Osteocyte (in vitro differentiated cells): ENCODE measurements at places on chromosomes 5 and 9.

GRCh38 chr9:37146410-37146809 lies 26.0 kb downstream of the ZCCHC7 start:
- no peak for DNase-seq

DNA sequence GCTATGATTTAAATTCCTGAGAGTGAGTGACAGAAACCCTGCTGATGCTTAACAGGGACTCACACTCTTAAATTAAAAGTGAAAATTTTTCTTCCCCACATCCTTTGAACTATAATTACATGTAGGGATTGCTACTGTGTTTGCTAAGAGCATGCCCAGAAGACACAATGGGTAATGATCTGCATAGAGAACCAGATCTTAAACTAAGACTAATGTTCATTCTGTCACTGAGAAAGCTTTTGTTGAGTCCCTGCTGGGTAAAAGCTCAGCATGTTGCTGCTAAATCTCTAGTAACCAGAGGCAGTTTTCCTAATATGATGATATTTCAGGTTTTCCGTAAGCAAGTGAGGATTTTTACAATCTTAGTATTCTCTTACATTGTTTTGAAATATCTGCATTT lies 424.8 kb upstream of the SMC2 start:
- DNase-seq, result no peak

GRCh38 chr9:7570107-7570720 lies 229.4 kb downstream of the DMAC1 start:
- DNase-seq, result no peak

GRCh38 chr9:108474356-108474755 lies 381.4 kb downstream of the ACTL7B start:
- DNase-seq, result no peak

DNA sequence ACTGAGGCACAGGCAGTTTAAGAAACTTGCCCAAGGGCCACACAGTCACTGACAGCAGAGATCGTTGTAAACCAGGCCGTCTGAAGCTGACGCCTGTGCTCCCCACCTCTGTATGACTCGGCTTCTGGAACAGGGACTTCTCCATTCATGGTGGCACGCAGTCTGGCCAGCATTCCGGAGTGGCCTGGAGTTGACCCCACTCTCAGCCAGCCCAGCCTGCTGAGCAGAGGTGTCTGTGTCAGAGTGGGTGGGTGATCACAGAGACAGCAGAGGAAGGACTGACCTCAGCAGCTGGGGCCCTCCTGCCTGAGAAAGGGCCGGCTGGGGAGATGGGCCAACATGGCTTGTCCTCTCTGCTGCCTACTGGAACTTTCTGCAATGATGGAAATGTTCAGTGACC lies 12.6 kb downstream of the LRSAM1 start:
- no peak for DNase-seq

GRCh38 chr5:36613241-36613640 lies 6.8 kb downstream of the SLC1A3 start:
- no peak for DNase-seq

DNA sequence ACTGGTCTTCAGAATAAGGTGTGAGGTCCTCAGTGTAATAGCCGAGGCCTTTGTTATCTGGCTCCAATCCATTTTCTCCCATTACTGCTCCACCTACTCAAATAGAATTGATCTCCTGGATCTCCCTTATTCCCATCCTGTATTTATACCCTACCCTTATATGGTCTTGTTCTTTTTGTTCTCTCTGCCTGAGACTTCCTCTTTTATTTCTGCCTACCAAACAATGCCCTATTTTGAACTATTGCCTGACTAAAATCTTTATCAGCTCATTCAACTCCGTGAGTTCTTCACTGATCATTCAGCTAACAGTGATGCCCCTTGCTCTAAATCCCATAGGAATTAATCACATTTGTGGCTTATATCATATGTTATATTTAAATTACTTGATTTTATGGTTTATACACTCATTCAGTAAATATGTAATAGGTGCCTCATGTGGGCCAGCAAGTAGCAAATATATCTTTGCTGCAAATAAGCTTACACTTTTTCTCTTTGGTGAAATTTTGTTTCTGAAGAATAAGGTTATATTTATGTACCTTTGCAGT lies 417.5 kb upstream of the MEF2C start:
- DNase-seq, result no peak

GRCh38 chr9:105342147-105342505 lies 97.7 kb downstream of the SLC44A1 start:
- no peak for DNase-seq

DNA sequence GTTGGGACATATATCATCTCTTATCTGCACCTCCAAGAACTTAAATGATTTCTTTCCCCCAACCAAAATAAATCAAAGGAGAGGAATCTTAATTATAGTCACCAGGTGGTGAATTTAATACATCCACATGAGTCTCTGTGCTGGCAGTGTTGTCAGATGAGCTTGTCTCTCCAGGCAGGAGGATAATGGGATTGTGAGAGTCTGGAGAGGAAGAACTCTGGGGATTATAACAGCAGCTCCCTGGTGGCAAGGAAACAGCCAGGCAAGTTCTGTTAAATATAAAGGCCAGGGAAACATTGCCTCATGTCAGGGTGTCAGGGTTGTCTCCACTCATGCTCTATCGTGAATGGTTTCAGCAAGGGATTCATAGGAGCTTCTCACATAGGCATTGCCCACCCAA lies 80.8 kb downstream of the TLR4 start:
- DNase-seq, result no peak

DNA sequence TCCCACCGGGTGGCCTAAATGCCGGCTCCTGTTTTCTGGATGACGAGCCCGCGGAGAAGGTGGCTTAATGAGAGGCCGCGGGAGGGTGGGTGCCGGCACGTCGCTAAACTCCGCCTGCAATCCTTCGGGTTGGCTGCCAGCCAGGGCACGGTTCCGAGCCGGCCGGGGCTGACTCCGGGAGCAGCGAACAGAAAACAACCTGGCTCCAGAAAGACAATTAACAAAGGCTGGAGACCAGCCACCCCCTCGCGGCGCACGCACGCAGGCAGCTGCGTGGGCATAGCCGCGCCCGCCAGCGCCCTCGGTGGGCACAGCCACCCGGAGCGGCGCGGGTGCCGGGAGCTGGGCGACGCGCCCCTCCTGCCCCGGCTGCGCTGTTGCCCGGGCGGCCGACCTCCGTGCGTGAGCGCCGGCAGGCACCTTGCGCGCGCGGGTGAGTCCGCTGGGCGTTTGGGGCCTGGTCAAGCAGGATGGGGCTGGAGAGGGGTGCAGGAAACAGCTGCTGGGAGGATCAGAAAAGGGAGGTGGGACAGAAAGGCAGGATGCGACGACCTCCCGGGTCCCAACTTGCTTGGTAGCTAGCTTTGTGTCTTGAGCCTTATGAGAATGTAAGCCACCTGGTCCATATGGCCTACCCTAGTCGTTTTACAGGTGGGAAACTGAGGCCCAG lies at the start of gene ARHGEF37:
Gene ARHGEF37 (plus strand): TSS at position 307 of the 670 bp plus-strand sequence. CDS start 16,272 bp downstream, outside the sequence.
- peak; percentile 90 for DNase-seq

GRCh38 chr5:172451771-172452197 lies 2.5 kb downstream of the SH3PXD2B start:
- DNase-seq, result no peak

DNA sequence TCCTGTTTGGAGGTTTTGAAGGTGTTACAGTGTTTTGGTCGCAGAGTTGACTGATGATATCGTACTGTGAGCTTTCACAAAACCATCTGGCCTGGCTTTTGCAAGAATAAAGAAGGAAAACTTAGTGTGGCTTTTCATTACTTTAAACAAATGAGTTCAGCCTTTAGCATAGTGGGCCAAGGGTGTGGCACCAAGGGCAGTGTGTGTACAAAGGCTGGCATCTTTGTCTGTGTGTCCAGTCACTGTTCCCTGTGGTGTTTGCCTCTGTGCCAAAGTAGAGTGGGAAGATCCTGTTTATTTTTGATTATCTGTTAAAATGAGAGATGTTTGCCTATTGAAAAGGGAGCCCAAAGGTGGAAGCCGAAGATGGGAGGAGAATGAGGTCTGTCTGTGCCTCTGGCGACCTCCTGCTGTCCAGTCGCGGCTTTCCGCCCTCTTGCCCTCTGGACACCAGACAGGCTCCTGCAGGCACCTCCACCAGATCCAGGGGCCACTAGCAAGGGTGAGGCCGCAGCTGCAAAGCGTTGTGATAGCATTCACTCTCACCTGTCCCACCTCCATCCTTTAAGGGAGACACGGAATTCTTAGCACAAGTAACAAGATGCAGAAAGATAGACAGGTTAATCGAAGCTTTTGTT lies 113.7 kb downstream of the TRIO start:
- no peak for DNase-seq

GRCh38 chr9:13755551-13755950 lies 476.1 kb upstream of the MPDZ start:
- DNase-seq, result no peak

DNA sequence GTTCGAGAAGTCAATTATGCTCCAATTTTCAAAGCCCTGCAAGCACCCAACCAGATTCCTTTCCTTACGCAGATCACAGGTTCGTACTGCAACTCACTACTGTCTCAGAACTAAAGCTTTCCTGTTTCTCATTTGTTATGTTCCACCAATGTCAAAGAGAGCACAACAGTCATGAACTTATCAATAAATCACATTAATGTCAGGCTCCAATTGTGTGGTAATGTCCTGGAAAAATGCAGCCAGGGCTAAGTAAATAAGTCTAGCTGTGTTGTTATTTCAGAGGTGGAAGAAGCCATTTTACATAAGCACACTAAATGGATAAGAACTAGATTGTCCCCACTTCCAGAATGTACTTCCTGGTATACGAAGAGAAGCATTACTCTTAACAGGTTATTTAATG lies 488.6 kb upstream of the PTGER4 start:
- no peak for DNase-seq

- DNase-seq, result no peak
These were observed 19.9 kb upstream of the LPAR1 start for GRCh38 chr9:111058166-111058565.

DNA sequence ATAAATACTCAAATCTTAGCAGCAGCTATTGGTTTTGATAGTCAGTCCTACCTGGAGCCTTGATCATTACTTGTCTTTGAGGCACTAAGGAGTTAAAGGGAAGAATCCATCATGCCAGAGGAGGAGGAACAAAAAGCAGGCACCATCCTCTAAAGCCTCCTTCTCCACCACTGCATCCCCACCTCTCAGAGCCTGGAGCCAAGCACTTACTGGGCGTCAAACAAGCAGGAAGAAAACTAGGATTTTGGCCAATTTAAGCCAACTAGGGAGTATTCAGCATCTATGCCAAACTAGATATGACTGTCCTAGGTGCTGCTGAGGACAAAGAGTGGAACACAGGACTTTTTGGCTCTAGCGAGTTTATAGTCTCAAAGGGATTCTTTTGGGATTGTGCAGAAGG lies 152.5 kb downstream of the PPP2R2B start:
- DNase-seq, result no peak

DNA sequence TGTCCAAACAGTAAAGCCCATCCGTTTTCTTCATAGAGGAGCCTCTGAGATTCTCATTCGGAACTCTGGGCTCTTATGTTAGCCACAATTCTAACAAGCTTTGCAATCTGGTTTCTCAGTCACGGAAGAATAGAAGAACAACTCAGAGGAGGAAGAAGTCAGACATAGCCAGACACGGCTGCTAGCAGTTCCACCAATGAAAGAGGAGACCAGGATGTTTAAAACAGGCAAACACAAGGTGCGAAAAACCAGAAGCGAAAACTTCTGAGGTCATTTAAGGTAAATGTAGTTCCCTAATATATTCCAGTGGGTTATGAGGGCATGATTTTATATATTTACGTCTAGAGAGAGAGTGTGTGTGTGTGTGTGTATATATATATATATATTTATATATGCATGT lies 34.1 kb upstream of the GDNF start:
- DNase-seq, result no peak

DNA sequence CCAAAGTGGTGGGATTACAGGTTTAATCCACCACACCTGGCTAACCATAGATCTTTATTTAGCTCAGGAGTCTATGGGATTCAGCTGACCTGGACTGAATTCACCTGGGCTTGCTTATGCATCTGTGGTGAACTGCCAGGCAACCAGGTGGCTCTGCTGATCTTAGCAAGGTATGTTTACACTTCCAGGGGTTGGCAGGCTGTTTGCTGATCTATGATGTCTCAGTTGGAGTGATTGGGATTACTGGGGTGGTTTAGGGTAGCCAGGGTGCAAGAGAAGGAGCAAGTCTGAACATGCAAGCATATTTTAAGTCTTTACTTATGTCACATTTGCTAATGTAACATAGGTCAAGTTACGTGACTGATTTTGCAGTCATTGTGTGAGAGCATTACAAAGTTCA lies 63.6 kb upstream of the JAK2 start:
- DNase-seq, result no peak

- DNase-seq, result peak; percentile 65
These were observed 36.4 kb upstream of the IPPK start for GRCh38 chr9:92706218-92706940.

DNA sequence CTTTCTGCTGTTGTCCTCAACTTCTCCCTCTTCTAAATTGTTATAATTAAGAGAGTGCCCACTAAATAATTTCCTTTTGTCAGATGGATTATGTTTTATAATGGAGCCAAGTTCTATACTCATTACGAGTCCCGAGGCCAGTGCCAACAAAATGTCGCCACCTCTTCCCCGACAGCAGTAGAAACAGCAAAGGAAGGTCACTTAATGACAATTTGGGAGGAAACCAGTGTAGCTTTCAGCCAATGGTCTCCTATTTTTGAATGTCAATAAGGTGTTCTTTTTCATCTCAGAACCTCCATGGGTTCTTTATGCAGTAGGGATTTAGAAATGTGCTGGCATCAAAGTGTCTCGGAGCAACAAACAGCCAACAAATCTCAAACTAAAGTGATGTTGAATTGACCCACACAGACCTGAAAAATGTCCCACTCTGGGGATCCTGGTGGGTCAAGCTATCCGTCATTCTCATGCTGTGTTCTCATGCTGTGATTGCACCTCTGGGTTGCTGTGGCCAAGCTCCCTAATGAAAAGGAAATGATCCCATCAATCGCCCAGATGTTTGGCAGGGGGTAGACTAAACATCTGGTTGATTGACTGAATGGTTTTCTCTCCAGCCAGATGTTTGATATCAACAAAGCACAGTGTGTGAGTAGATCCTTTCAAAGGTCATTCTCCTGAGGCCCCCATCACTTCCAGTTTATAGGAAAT lies 291.9 kb downstream of the DMAC1 start:
- DNase-seq, result no peak

GRCh38 chr9:37144762-37145161 lies 24.4 kb downstream of the ZCCHC7 start:
- DNase-seq, result no peak

- no peak for DNase-seq
These were observed 5.5 kb downstream of the UBE2D2 start for GRCh38 chr5:139566611-139567010.

GRCh38 chr9:34256987-34257585 lies 72.0 kb downstream of the KIF24 start:
- no peak for DNase-seq

DNA sequence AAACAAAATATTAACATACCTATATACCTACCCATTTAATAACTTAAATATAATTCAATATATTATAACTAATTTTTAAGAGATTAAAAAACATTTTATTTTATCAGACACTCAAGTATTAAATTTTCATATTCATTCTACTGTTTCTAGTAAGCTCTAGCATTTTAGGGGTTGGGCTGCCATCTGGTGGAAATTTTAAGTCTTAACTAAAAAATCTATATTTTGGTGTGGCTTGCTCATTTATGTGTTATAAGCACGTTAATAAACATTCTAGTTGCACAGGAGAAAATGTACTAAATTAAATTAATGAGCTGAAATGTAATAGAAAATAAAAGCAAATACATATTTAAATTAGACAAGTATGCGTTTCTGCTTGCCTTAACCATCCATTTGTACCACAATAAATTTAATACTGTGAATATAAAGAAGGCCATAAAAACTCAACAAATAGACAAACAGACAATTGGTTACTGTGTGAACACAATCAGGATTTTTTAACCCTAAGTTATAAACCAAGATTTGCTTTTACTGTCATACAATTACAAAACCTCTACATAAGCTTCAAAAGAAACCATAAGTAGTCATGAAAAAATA lies 1728.3 kb upstream of the CDH9 start:
- no peak for DNase-seq
